ENCODE measurements at places on chromosomes 7 and 10.

- no peak for DNase-seq
These were observed 3.2 kb downstream of the ZNF316 start for GRCh38 chr7:6640246-6640721.

DNA sequence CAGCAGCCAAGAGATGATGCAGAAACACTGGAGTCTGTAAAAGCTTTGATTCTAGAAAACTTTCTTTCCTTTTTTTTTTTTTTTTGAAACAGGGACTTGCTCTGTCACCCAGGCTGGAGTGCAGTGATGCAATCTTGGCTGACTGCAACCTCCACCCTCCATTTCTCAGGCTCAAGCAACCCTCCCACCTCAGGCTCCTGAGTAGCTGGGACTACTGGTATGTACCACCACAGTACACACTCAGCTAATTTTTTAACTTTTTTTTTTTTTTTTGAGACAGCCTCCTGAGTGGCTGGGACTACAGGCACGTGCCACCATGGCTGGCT lies 17.0 kb upstream of the BAG3 start:
- no peak for DNase-seq

DNA sequence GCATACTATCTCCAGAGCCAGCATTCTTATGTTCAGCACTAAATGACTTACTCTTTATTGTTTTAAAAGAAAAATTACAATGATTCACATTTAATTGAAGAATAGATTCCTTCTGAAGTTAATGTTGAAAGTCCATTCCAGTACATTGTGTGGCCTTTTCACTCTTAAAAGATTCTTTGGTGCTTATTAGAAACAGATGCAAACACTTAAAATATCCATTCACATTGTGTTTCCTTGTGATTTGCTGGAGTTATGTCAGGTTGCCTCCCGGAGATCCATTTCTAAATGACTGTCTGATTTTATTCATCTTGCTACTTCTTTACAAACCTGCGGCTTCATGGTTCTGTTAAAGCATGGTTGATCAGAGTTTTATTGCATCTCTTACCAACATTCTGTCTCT lies 152.8 kb downstream of the FOXP2 start:
- DNase-seq = no peak

DNA sequence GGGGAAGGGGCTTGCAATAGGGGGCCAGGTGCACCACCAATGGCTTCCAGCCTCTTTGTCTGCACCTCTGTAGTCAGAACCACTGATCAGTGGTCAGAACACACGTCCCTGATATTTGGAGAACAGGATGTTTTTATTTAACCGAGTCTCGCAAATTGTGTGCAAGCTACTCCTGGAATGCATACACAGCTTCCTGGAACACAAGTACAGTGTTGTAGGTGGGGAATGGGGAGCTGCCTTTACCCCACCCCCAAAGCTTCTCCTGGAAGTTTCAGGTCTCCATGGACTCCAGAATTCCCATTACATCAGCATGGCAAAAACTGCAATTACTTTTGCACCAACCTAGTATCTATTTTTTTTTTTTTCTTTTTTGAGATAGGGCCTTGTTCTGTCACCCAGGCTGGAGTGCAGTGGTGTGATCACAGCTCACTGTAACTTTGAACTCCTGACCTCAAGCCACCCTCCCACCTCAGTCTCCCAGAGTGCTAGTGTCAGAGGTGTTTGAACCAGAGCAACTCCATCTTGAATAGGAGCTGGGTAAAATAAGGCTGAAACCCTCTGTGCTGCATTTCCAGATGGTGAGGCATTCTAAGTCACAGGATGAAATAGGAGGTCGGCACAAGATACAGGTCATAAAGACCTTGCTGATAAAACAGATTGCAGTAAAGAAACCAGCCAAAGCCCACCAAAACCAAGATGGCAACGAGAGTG lies 374.0 kb downstream of the CALN1 start:
- no peak for DNase-seq

DNA sequence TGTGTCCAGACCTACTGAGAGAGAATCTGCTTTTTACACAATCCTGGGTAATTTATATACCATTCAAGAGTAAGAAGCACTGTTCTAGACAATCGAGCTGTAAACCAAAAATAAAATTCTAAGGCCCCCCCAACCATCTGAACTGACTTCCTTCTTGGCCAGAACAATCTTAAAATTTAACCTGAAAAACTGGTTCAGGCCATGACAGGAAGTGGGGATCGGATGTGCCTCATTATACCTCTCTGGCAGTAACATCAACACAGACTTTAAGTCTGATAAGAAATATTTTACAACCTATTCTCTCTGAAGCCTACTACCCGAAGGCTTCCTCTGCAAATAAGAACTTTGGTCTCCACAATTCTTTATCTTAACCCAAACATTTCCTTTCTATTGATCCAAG lies 75.2 kb upstream of the KIF5B start:
- no peak for DNase-seq

GRCh38 chr10:29068302-29068701 lies 220.6 kb upstream of the LYZL1 start:
- DNase-seq = no peak

- no peak for DNase-seq
These were observed 31.3 kb upstream of the C10orf53 start for GRCh38 chr10:49647985-49648795.

DNA sequence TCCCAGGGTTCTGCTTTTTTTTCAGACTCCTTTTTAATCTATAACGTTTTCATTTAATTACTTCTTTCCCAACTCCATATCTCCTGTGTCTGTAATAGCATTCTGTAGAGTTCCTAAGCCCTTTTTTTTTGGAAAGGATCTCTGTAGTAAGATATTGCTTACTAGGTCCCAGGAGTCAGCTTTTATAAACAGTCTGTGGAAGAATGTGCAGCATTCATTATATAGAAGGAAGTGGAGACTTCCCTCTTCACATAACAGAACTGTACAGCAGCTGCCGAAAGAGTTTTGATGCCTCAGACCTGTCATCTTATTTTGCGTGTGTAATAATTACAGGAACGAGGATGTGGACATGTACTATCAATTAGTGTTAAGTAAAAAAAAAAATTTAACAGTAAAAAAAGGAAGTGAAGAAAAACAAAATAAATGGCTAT lies 7.4 kb upstream of the STEAP4 start:
- no peak for DNase-seq

GRCh38 chr7:143492799-143493739 lies 15.4 kb downstream of the TAS2R41 start:
- no peak for DNase-seq

GRCh38 chr7:21454906-21455305 lies 27.0 kb downstream of the SP4 start:
- no peak for DNase-seq

DNA sequence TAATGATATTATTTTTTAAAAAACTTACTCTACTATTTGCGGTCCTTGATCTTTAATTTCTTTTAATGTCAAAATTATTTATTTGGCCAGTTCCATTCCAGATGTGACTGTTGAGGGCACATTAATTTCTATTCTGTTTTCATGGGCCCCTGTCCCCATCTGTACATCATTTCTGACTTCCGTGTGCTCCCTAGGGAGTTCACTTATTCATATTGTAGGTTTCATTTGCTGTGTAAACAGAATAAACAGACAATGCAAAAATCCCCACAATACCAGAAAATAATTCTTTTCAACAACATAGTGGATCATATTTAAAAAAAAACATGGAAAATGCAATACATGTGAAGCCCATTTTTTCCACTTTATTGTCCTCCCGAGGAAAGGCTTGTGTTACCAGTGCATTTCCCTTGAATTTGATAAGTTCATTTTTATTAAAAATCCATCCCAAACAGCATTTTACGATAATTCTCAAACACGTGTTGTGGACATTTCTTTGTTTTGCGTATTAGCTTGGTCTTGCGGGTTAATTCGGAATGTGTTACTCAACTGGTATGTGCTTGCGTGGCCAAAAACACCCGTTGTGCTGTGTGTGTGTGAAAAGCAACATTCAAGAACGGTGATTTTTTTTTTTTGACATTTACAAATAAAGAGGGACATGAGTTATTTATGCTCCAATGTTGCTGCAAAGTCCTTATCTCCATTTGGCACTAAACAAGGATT lies 138.4 kb downstream of the MGMT start:
- DNase-seq = no peak
